Lung (tissue), 17 donors: ENCODE measurements at places on chromosomes 2 and 18.

- peak; percentile 77 for DNase-seq
These were observed 63.2 kb downstream of the SCG2 start for GRCh38 chr2:223538920-223539440.

DNA sequence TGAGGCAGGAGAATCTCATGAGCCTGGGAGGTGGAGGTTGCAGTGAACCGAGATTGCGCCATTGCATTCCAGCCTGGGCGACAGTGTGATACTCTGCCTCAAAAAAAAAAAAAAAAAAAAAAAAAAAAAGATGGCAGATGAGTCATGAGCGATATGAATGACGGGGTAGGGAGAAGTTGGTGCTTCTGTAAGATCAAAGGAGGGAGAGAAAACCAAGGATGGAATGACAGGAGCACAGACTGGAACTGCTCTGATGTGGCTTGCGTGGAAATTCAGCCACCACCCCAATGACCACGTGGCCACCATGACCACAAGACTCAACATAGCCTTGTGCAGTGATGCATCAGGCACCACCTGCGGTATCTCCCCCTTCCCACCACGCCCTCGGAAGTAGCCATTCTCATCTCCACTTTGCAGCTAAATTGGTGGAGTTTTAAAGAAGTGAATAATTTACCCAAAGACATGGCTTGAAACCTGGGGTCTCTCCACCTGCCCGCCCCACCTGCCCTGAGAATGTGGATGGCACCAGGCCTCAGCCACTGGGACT, 96.0 kb downstream of the ACKR3 start:
- no peak for DNase-seq

DNA sequence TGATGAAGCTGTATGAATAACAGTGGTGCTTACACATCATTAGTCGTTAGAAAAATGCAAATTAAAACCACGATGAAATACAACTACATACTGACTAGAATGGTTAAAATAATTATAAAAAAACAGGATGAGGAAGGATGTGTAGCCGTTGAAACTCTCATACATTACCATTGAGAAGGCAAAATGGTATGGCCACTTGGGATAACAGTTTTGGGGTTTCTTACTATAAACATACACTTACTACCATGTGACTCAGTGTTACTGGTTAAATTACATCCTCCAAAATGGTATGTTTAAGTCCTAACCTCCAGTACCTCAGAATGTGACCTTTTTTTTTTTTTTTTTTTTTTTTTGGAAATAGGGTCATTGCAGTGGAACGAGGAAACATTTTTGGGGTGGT, 58.4 kb downstream of the UBE2E3 start:
- DNase-seq = no peak

- DNase-seq = no peak
These were observed 38.2 kb downstream of the CERS6 start for GRCh38 chr2:168494190-168494711.

DNA sequence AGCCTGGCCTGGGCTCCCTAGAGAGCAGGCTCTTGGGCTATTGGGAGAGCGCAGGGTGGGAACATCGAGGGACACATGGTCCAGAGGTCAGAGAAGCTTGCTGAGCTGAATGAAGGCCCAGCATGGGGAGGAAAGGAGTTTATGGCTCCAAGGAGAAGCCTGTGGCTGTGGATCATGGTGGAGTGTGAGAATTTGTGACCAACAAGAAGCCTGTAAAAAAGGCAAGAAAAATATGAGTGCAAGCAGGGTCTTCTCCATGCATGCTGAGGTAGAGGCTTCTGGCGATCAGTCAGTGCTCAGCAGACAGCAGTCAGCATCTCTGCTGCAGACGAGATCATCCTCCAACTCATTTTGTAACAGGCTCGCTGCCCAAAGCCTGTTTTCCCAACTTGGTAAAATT, 1.3 kb upstream of the SCYGR3 start:
- no peak for DNase-seq

- peak; percentile 40 for DNase-seq
These were observed 189.6 kb downstream of the HAUS1 start for GRCh38 chr18:46293742-46294181.

GRCh38 chr2:30277582-30277981, 46.2 kb downstream of the LBH start:
- no peak for DNase-seq

GRCh38 chr2:191178806-191179514, 28.2 kb upstream of the STAT4 start:
- DNase-seq = peak; percentile 80

DNA sequence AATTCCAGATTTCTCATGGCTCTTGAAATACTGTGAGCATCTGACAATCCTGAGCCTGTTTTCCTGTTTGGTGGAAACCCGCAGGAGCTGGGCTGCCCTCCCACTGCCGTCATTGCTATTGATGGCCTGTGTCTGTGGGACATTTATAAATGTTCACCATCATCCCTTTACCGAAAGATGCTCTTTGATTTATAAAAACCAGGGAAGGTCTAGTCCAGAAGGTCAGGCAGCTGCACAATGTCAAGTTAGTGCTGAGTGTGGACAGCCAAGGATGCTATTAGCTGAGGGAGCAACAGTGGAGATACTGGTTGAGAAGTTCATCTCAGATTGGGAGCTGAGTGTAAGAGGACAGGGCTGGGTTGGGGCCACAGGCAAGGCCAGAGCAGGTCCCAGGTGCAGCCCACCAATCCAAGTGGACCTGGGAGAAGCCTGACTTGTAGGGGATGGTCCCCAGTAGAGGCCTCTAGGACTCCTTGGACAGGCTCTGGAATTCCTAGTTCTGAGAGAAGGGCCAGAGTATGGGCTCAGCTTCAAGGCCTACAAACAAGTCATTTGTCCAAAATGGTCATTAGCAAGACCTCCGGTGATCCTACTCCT, 55.1 kb downstream of the COPS8 start:
- DNase-seq = no peak

- no peak for DNase-seq
These were observed 121.5 kb upstream of the CDCA7 start for GRCh38 chr2:173232956-173233744.

DNA sequence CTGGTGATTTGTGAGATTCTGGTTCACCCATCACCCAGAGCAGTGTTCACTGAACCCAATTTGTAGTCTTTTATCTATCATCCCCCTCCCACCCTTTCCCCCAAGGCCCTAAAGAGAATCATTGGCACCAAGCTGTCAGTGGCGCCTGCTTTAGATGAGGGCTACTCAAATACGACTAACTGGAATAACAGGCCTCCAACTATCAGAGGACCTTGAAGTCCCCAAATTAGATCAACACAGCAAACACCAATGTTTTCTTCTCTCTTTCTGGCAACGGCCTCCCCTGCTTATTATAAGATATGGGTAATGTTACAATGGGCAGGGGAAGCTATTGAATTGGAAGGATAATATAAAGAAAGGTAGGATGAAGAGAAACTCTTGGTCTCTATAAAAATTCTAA, 232.3 kb downstream of the SCG2 start:
- DNase-seq = no peak

- DNase-seq = no peak
These were observed 16.5 kb upstream of the SERPINB7 start for GRCh38 chr18:63758615-63759240.

- no peak for DNase-seq
These were observed 289.9 kb downstream of the NDUFA10 start for GRCh38 chr2:239735131-239735828.

DNA sequence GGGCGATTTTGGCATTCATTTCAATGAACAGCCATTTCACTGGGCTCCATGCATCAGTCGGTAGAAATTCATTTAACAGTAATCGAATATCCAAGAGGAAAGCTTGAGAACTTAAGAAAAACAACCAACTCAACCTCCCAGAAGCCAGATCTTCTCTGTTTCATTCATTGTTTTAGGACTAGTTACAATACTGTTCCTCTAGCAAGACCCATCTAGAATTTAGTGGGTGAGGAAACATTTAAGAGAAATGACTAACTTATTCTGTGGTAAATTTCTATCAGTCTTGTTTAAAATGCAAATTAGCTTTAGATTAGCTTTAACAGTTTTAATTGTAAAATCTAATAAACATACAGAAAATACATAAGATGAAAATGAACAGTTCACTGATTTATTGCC, 81.4 kb upstream of the SMAD7 start:
- no peak for DNase-seq
